ENCODE measurements at places on chromosomes 4 and X.

DNA sequence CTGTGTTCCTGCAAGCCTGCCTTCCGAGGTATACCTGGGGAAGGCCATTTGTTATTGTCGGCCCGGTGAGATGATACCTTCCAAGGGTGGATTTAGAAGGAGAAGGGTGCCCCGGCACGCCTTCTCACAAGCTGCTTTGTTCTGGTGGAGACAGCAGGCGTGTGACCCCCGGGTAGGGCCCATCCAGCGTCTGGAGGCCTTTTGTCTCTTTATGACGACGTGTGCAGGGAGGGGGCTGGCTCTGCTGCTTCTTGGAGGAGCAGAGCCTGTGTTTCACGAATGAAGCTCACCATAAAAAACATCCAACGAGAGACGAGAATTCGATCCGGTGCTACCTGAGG is 45.3 kb downstream of the SHOX start:
- DNase-seq = no peak

DNA sequence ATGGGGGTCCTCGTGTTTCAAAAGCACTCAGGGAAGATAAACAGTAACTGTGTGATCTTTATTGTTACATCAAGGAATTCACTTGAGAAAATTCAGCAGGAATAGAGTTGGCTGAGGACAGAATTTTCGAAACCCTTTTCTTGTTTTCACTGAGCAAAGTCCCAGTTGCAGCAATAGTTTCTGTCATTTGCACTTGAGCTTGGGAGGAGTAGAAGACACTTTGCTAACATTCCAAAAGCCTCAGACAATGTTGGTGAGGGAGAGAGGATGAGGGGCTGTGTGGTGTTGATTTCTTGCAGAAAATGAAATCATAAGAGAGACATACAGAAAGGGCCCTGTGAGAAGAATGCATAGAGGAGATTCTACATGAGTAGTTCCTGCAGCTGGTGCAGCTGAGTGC is 151.9 kb upstream of the DIPK2B start:
- DNase-seq = no peak

DNA sequence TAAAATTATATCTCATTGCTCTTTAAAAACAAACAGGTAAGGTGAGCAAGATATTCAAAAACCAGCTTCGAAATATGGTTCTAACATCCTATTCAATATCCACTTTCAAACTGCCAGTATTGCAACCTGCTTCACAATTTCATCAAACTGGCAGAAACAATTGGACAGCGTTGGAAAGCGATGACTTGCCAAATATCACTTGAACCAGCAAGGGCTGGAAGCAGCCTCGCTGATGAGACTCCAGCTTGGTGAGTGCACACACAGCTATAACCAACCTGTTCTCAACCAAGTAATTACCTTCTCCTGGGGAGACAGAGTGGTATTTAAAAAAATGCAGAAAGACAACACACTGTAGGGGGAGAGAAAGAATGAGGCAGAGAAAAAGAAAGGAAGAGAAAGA is 155.8 kb upstream of the RAI2 start:
- DNase-seq = no peak

DNA sequence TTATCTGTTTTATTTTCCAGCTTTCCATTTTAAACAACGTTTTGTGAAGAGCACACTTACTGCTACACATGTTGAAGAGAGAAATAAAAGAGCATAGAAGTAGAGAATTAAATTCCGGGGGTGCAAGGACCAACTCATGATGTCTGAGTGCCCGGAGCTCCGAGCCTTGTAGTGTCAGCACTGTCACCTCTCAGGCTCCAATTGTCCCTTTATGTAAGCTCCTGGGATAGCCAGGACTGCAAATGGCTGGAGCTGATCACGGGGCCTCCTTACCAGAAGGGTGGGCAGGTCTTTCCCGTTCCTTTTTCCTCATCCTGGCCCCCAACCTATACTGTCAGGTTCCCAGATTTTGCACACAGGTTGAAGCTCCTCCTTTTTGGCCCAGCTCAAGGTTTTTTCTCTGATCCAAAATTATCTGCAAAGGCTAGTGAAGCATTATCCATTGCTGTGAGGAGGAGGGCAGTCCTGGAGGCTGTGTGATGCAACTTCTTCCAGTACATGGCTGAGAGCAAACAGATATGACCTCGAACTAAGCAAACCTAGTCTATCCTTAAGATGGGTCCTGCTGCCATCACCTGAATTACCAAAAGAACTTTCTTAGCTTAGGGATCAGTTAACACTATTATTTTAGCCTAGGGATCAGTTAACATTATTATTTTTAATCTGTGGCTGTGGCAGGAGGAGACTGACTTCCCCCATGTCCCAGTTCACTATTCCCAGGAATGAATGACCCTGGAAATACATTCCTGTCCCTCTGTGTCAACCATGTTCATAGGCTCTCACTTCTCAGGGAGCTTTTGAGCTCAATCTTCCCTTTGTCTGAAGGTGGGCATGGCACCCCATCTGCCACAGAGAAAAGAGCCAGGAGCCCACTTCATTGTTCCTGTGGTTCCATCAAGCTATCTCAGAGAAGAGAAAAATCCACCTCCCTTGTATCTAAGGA is at the start of gene FGG:
Gene FGG (minus strand): TSS at position 185 of the 943 bp plus-strand sequence. CDS start 47 bp downstream, at position 138.
- DNase-seq = no peak

DNA sequence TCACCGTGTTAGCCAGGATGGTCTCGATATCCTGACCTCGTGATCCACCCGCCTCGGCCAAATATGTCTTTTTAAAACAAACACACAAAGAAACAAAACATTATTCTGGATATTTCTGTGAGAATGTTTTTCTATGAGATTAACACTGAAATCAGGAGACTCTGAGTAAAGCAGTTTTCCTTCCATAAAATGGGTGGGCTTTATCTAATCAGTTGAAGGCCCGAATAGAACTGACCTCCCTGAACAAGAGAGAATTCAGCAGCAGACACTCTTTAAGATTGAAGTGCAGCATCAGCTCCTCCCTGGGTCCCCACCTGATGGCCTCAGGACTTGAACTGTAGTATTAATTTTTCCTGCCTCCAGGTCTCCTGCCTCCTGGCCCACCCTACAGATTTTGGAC is 22.4 kb upstream of the SOD3 start:
- DNase-seq = no peak

GRCh38 chr4:20408611-20409010 is 156.9 kb downstream of the SLIT2 start:
- no peak for DNase-seq

GRCh38 chrX:112738347-112739033 is 58.8 kb upstream of the LHFPL1 start:
- no peak for DNase-seq

GRCh38 chr4:145663194-145663593 is 16.8 kb upstream of the C4orf51 start:
- DNase-seq = no peak

- no peak for DNase-seq
These were observed 35.6 kb downstream of the INTS6L start for GRCh38 chrX:135556055-135556454.

DNA sequence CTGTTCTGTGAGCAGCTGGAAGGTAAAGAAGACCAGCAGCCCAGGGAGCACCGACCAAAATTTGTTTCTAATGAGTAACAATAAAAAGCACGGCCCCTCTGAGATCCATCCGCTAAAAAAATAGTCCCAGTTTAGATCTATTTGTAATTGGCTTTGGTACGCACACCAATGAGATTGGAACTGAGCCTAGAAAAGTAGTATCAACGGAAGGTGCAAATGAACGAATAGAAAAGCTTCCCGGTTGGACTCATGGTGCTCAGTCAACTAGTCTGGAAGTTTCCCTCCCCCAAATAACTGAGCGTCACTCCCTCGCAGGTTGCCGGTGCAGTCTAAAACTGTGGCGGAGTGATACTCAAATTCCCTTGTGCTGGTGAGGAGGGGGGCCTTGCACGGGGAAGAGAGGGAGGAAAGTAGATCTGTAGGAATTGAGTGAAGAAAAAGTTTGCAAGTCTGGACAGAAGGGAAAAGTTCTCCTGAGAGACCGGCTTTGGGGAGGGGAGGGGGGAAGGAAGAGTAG is at the start of gene COL4A5:
Gene COL4A5 (plus strand): TSS at position 413 of the 517 bp plus-strand sequence. CDS start 288 bp downstream, outside the sequence.
- no peak for DNase-seq

GRCh38 chr4:88147799-88148217 is 10.6 kb downstream of the ABCG2 start:
- no peak for DNase-seq

DNA sequence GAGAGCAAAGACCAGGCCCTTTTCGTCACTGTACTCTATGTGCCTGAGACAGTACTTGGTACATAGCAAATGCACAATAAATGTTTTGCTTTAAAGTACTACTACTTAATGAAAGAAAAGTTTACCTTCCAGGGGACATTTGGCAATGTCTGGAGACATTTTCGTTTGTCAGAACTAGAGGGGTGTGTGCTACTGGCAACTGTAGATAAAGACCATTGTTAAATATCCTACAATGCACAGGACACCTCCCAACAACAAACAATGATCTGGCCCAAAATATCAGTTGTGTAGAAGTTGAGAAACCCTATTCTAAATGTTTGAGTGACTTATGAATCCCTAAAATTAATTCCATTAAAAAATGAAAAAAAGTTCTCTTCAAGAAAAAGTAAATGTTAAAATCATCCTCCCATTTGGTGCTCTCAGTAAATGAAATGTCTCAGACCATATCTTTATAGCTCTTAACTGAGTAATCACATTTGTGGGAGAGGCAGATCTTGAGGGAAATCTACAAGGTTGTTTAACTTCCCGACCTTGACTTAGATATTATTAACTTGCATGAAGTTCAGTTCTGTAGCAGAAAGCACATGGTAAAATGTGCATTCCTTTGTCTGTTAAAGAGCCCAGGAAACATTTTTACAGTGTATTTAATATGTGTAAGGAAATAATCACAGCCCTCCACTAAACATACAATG is 18.5 kb downstream of the EGFL6 start:
- DNase-seq = no peak

GRCh38 chrX:68834371-68835103 is 5.7 kb downstream of the EFNB1 start:
- no peak for DNase-seq

GRCh38 chr4:105613306-105613705 is 60.9 kb downstream of the ARHGEF38 start:
- DNase-seq = no peak

- no peak for DNase-seq
These were observed 11.2 kb upstream of the GNRHR start for GRCh38 chr4:67765401-67765800.

GRCh38 chrX:13899607-13900006 is 82.7 kb upstream of the GPM6B start:
- no peak for DNase-seq

GRCh38 chrX:6363188-6363587 is 134.5 kb upstream of the NLGN4X start:
- DNase-seq = no peak

GRCh38 chr4:149702414-149703293 is 113.0 kb downstream of the IQCM start:
- DNase-seq = no peak

GRCh38 chr4:48360285-48361011 is 19.1 kb downstream of the SLAIN2 start:
- no peak for DNase-seq

- DNase-seq = no peak
These were observed 106.2 kb downstream of the SMIM20 start for GRCh38 chr4:26020083-26020668.

DNA sequence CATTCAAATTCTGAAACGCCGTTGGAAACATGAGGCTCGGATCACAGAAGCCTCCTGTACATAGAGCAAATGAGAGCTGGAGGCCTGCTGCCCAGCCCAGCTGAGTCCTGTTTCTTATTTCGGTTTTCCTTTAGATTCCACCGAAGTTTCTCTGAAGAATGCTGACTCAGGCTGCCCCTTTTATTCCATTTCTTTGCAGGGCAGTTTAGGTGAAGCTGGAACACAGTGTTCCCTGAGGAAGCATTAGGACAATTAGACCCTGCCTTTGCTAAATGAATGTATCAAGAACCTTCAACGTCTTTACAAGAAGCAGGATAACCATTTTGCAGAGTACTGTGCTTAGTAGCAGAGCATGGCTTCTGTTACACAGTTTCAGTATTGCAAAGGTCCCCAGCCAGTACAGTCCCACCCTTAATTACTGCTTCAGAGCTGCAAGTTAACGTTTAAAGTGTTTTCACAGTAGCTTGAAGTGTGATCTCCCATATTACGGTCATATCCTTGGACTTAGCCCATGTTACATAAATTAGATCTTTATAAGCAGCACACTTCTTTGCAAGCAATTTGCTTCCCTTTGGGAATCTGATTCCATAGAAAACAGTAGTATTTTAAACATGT is 117.0 kb downstream of the TBL1X start:
- DNase-seq = no peak

DNA sequence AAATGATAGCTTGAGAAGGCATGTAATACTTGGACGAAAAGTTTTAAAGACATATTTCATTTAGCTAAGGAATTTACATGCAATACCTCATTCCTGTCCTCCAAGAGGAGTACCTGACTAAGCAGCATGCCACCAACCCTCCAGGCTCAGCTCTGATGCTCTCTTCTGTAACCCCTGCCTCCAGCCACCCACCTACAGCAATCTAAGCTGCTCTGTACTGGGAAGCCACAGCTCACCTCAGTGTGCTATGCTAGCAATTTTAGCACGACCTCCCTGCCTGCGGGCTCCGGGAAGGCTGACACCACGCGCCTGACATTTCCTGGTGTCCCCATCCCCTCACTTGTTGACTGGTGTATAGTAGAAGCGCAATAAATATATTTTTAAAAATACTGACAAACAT is 23.2 kb upstream of the GPM6B start:
- DNase-seq = no peak

GRCh38 chr4:80026100-80026499 is 46.9 kb downstream of the ANTXR2 start:
- DNase-seq = no peak

- DNase-seq = no peak
These were observed 30.0 kb downstream of the ANXA3 start for GRCh38 chr4:78581618-78582017.

DNA sequence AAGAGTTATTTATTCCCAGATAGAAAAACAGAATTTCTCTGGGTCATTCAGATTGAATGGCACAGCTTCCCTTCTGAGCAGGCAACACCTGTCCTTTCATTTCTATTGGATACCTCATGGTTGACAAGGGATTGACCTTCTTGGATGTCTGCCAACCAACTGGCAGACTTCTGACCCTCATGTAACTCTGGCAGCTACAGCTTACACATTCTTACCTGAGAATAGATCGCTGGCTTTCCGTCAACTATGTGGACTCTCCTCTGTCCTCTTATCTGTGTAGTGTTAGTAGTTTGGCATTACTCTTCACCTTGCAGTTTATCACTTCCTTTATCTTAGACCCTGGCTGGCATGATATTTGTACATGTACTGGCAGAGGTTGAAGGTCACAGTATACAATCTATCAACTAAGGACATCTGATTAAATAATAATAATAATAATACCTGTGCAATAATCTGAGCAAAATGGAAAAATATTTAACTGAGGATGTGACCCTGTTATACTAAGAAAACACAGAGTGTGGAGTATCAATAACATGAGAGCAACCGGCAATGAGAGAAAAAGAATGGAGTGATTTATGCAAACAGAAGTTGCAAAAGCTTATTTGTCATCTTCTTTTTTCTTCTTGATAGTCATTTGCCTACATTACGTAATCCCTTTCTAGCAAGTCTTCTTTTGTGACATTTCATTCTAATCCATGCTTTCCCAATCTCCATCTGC is 1118.2 kb downstream of the ARAP2 start:
- DNase-seq = no peak

GRCh38 chrX:46624090-46624786 is 50.7 kb downstream of the CHST7 start:
- DNase-seq = no peak

- DNase-seq = no peak
These were observed 55.0 kb downstream of the MAGEC1 start for GRCh38 chrX:141958675-141959074.

All from cortex of kidney (tissue), 1 donor.